ENCODE measurements at places on chromosomes 3 and 15. TPM values are rescaled to one million over a fixed set of nuclear protein-coding genes. Genes with fewer than 3 reads are reported as not detected.

PARP15 gene
- 7.3 TPM for total RNA-seq

BNC1 gene
- total RNA-seq, result 0.13 TPM

DNA sequence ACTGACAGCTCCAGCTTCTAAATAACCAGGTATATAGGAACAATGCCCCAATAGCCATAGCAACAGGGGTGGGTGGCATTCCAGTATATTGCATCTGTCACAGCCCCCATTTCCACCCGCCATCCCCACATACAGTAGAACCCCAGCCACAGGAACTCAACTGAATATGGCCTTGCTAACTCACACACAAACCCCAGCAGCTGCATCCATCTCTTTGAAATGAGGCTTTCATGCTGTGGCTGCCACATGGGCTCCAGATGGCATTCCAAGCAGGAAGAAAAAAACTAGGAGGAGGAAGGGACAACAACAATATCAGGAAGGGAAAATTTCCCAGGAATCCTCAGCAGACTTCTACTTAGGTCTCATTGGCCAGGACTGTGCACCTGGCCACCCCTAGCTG is 54.6 kb downstream of the CCR3 start:
- H3K27ac ChIP-seq, result no peak overlapping the region
- no peaks in the 10 kb centered on the region for H3K4me1 ChIP-seq
- H3K27me3 ChIP-seq, result no peaks in the 10 kb centered on the region
- H3K36me3 ChIP-seq, result no peaks in the 10 kb centered on the region
- no peak for DNase-seq

DNA sequence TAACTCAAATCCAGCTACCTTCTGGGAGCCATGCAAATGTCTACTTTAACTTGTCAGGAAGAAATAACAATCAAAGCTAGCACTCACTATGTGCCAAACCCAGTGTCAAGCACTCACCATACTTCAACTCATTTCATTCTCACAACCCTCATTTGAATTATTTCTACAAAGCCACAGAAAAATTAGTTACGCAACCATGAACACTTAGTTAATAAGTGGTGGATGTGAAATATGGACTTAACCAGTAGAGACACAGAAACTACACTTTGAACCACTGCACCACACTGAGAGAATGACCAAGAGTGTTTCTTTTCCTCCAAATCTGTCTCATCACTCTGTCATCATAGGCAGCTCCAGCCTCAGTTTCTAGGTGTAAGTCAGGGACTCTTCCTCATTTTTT is 91.0 kb upstream of the MBNL1 start:
- no peaks in the 10 kb centered on the region for H3K36me3 ChIP-seq
- peaks cover 1% of the 10 kb centered on the region for H3K4me1 ChIP-seq
- no peak overlapping the region for H3K4me3 ChIP-seq

- peak overlapping the region; percentile 95 for H3K27ac ChIP-seq
- H3K4me1 ChIP-seq, result peaks cover 20% of the 10 kb centered on the region
- H3K27me3 ChIP-seq, result no peaks in the 10 kb centered on the region
- DNase-seq, result peak; percentile 60
- peaks cover 2% of the 10 kb centered on the region for H3K36me3 ChIP-seq
These were observed 206.0 kb downstream of the THRB start for GRCh38 chr3:24288496-24289236.

DNA sequence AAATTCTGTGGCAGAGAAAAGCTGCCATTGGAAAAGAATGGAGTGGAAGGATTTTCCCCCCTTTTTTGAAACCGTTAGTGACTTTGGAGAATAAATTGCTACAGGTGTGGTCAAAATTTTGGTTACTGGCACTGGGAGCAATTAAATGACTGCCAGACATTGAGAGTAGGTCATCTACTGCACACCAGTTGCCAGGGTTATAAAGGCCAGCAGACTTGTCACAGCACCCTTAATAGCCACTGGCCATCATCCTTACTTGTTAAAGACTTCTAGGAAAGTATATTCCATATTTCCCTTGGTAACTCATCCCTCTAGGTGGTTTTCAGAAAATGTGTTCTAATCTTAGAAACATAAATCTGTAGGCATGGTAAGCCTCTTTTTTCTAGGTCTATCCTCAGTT is 8.0 kb downstream of the PIK3CA start:
- DNase-seq, result no peak
- no peak overlapping the region for H3K4me3 ChIP-seq
- no peaks in the 10 kb centered on the region for H3K27me3 ChIP-seq

GRCh38 chr3:61894988-61895935 is 333.9 kb downstream of the PTPRG start:
- no peaks in the 10 kb centered on the region for H3K36me3 ChIP-seq
- DNase-seq, result no peak
- H3K27me3 ChIP-seq, result no peaks in the 10 kb centered on the region
- H3K4me3 ChIP-seq, result no peak overlapping the region
- H3K27ac ChIP-seq, result no peak overlapping the region

GRCh38 chr3:128907706-128908445 is 28.5 kb downstream of the ACAD9 start:
- DNase-seq, result no peak
- H3K4me1 ChIP-seq, result no peaks in the 10 kb centered on the region
- H3K27me3 ChIP-seq, result no peaks in the 10 kb centered on the region
- H3K4me3 ChIP-seq, result no peak overlapping the region
- H3K27ac ChIP-seq, result no peak overlapping the region

- DNase-seq, result no peak
- no peaks in the 10 kb centered on the region for H3K4me1 ChIP-seq
- H3K4me3 ChIP-seq, result peak overlapping the region; percentile 68
These were observed 883 bp downstream of the RTP4 start for GRCh38 chr3:187369089-187369447.

DNA sequence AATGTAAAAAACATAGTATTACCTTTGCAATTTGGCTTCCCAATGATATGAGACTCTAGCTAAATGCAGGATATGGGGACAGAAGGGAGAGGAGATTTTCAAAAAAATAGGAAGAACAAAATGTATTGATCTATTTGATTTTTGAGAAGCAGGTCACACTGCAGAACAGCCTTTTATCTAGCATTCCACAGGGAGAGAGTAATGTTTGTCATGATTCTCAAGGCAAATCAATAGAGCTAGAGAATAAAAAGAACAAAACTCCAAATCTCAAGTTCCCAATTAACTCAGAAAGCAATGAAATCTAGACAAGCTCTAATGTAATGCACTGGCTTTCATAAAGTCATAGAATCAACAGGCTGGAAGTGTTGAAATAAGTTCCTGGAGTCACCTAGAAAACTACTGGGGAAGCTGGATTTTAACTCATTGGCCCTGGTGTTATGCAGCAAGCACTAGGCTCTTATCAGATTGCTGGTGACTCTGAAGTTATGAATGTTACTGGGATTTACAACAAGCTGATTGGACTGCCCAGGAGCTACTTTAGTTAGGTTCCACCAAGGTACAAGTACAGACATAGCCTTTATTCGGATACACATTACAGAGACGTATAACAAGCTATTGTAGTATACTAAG is 442.8 kb downstream of the FGF12 start:
- no peaks in the 10 kb centered on the region for H3K27me3 ChIP-seq
- no peaks in the 10 kb centered on the region for H3K4me1 ChIP-seq

DNA sequence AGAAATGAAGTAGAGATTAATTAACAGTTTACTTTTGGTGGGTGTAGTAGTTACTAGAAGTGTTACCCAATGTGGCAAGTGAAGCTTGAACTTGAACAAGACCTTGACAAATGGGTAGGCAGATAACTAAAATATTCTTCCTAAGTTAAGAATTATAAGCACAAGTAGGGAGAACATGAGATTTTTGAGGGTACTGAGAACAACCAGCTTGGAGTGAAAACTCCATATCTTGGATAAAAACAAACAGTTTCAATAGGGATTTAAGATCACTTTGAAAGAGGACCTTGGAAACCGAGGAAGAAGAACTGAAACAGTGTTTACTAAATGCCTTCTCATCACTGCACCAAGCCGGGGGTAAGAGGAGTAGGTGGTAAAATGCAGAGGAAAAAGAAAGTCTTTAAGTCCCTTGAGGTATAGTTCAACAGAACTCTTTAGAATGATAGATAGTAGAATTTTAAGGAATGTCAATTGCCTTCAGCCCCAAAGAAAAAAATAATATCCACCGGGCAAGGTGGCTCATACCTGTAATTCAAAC is 496.7 kb downstream of the NAALADL2 start:
- no peak for DNase-seq
- H3K4me1 ChIP-seq, result no peaks in the 10 kb centered on the region
- H3K27me3 ChIP-seq, result no peaks in the 10 kb centered on the region
- H3K27ac ChIP-seq, result no peak overlapping the region

DNA sequence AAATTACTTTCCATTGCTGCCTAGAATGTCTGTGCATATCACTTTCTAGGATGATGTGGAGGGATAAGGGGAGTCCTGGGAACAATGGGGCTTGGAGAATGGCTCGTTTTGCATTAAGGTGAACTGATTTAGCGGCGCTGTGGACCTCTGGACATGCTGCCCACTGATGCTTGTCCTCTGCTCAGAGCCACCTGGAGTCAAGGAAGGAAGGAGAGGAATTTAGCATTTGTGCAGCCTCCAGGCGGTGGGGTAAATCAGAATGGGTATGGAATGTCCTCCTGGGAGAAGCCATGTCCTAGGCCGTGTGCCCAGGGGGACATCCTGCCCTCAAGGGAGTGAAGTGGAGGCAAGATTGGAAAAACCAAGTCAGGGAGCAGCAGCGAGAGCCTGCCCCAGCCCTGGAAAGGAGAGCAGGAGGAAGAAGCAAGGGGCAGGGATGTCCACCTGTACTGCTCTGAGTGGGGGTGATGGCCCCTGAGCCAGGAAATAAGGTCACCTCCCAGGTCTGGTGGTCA is 37.8 kb downstream of the KY start:
- H3K4me3 ChIP-seq, result no peak overlapping the region
- DNase-seq, result no peak
- H3K36me3 ChIP-seq, result no peaks in the 10 kb centered on the region
- H3K27ac ChIP-seq, result no peak overlapping the region
- H3K4me1 ChIP-seq, result no peaks in the 10 kb centered on the region

DNA sequence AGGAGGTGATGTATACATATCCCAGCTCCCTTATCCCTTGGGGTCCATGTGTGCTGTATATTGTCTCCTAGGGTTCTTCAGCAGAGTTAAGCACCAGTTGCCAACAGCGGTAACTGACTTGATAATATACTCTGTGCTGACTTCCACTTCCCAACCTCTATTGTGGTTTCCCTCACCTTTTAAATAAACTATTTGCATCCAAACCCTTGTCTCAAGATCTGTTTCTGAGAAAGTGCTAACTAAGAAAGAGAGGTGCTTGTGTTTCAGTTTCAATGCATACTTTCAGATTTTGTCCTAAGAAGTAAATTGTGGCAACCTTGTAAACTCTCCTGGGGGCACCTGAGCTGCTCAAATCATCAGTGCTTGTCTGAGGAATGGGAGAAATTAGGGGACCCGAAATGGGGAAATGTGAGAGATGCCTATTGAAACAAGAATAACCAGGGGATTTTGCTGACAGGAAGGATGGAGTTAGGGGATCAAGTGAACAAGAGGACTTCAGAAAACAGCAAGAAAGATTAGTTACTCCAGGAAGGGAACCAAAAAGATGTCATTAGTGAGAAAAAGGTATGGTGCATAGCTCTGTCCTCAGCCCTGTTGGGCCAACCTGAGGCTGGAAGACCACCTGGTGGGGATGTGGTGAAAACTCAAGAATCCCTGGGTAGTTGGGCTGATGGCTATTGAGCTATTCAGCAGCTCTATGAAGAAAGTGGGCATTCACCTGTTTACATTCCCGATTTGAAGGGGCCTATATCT is 50.9 kb upstream of the MRPL3 start:
- no peak overlapping the region for H3K27ac ChIP-seq
- H3K27me3 ChIP-seq, result no peaks in the 10 kb centered on the region
- no peaks in the 10 kb centered on the region for H3K4me1 ChIP-seq
- no peak for DNase-seq
- H3K36me3 ChIP-seq, result peaks cover 2% of the 10 kb centered on the region

DNA sequence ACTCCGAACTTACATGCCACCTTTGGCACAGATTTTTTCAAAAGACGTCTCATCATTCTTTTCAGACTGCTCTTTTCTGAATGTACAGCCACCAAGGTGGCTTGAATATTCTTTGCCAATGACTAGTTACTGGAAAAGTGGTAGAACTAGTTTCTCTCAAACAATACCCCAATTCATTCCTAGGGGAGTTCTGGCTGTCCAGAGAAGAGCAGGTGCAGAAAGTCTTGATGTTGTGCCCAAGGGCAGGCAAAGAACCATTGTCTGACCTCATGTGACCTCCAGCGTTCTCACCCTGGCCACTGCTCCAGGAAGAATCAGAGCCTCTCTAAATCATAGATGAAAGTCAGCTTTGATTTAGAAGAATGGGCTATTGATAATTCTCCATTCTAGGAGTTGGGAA is 5.5 kb downstream of the LMOD3 start:
- DNase-seq, result no peak
- H3K27me3 ChIP-seq, result no peaks in the 10 kb centered on the region
- no peak overlapping the region for H3K27ac ChIP-seq
- H3K4me1 ChIP-seq, result no peaks in the 10 kb centered on the region
- H3K4me3 ChIP-seq, result no peak overlapping the region

- H3K27ac ChIP-seq, result no peak overlapping the region
- H3K4me3 ChIP-seq, result no peak overlapping the region
- H3K36me3 ChIP-seq, result peaks cover under 1% of the 10 kb centered on the region
- H3K27me3 ChIP-seq, result no peaks in the 10 kb centered on the region
- DNase-seq, result no peak
These were observed 18.2 kb upstream of the CELF6 start for GRCh38 chr15:72338148-72338547.

DNA sequence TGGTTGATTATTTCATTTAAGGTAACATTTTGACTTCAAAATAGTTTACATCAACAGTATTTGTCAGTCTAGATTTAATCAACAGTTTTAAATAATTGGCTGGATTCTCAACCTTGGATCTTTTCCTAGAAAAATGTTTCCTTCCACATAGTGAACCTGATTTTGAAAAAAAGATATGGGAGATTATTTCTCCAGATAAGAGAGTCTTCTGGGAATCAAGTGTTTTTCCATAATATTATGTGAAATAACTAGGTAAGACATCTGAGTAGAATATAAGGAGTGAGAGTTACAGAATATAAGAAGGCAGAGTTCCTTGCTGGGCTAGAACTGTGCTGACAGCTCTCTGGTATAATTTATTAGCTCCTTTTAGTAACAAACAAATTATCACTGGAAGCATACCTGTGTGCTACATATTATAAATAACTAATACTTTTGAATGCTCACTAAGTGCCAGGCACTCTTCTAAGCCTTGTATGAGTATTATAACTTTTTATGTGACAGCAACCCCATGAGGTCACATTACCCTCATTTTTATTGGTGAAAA is 18.8 kb upstream of the TNFSF10 start:
- no peaks in the 10 kb centered on the region for H3K27me3 ChIP-seq
- H3K27ac ChIP-seq, result no peak overlapping the region
- H3K4me1 ChIP-seq, result no peaks in the 10 kb centered on the region
- no peak for DNase-seq
- H3K4me3 ChIP-seq, result no peak overlapping the region

GRCh38 chr3:113773381-113773780 is 26.5 kb downstream of the ATP6V1A start:
- H3K4me3 ChIP-seq, result no peak overlapping the region
- no peak for DNase-seq
- no peaks in the 10 kb centered on the region for H3K36me3 ChIP-seq
- no peak overlapping the region for H3K27ac ChIP-seq
- H3K27me3 ChIP-seq, result no peaks in the 10 kb centered on the region

DNA sequence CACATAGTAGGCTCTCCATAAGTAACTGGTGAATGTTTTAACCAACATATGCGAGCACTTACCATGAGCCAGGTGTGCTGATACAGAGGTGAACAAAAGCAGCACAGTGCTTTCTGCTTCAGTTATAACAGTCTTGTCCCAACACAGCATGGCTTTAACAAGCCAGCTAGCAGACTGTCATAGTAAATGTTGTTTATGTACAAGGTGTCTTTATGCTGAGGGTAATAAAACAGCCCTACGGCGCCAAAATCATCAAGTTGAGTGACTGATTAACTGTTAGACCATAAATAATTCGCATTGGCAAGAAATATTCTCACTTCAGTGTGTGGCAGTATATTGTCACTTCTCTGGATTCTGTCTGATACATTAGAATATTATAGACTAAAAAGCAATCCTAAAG is 646.0 kb upstream of the CFAP20DC start:
- no peaks in the 10 kb centered on the region for H3K27me3 ChIP-seq
- H3K4me1 ChIP-seq, result peaks cover 2% of the 10 kb centered on the region
- DNase-seq, result no peak
